Activated B cell treated with CpG ODN at 0.5 μM for 24 hours (primary cell): ENCODE measurements at places on chromosomes 1 and 21.

- H3K4me3 ChIP-seq = peak overlapping the region; percentile 90
- peaks cover 13% of the 10 kb centered on the region for H3K27me3 ChIP-seq
- no peaks in the 10 kb centered on the region for H3K36me3 ChIP-seq
These were observed 4.2 kb downstream of the TFAP2E start for GRCh38 chr1:35577071-35577998.

DNA sequence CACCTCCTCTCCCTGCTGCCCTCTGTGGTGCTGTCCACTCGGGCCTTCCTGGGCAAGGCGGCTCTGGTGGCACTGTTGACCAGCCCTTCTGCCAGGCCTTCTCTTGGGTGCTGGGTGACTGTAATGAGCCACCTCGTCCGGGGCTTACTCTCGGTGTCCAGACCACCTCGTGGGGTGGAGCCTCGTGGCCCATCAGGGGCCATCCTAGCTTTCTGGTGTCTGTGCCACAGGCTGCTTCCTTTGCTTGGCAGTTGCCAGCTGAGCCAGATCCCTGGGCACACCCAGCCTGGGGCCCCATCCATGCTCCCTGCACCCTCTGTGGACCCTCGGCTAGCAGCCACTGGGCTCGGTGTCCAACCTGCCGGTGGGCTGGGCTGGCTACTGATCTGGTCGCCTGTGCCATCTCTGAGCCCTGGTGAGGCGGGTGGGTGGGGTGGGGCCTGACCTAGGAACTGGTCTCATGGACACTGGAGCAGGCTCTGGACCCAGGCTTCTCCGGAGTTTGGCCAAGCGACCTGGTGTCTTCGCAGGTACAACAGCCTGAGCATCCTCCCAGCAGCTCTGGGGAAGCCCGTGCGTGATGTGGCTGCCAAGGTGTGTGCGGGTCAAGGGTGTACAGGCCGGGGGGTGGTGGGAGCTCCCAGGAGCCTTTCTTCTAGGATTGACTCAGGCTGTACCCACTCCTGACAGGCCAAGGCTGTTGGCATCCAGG is 1.4 kb downstream of the PRXL2B start:
- H3K27ac ChIP-seq = no peak overlapping the region
- DNase-seq = no peak
- H3K36me3 ChIP-seq = peaks cover 2% of the 10 kb centered on the region
- peaks cover 32% of the 10 kb centered on the region for H3K4me1 ChIP-seq
- peak overlapping the region; percentile 78 for H3K4me3 ChIP-seq

DNA sequence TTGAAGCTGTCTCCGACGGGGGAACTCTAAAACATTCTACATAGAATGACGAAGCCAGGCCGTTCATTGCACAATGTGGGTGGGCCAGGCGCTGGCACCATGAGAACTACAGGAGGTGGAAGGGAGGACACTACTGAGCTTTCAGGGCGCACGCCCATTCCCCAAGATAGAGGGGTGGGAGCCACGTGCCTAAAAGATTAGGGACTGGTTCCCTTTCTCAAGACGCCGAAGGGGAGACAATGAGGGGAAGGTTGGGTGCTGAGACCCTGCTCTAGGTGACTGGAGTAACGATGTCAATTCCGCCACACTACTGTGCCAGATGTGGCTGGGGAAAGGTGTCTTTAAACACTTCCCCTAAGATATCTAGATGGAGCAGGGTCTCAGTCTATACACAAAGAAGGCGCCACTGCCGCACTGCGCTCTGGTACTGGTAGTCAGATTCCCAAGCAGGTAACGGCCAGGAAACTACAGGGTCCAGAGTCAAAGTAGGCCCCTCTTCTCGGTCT is 782 bp downstream of the CSDE1 start:
- H3K4me1 ChIP-seq = peaks cover 64% of the 10 kb centered on the region
- no peak for DNase-seq
- peaks cover 30% of the 10 kb centered on the region for H3K36me3 ChIP-seq
- H3K4me3 ChIP-seq = peak overlapping the region; percentile 100
- H3K27me3 ChIP-seq = no peaks in the 10 kb centered on the region
- H3K27ac ChIP-seq = peak overlapping the region; percentile 100

DNA sequence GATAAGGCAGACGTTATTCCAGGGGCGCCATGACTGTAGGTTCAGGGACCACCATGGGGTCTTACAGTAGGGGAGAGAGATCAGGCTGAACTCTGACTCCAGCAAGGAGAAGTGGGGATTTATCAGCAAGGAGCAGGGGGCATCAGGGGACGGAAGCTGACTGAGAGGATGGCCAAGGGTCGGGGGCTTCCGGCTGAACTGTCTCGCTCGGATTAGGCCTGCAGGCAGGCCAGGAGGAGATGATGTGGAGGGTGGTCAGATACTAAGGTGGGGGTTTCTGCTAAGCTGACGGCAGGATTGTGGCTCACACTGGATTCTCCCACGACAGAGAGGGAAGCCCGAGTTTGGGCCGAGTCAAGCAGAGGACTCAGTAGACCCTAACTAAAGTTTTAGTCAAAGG is 186.9 kb upstream of the VAMP3 start:
- H3K4me1 ChIP-seq = no peaks in the 10 kb centered on the region
- no peak overlapping the region for H3K27ac ChIP-seq
- H3K4me3 ChIP-seq = no peak overlapping the region
- H3K27me3 ChIP-seq = no peaks in the 10 kb centered on the region
- H3K36me3 ChIP-seq = no peaks in the 10 kb centered on the region

GRCh38 chr1:35247256-35247655 is 21.3 kb upstream of the ZMYM4 start:
- H3K36me3 ChIP-seq = no peaks in the 10 kb centered on the region
- H3K4me1 ChIP-seq = peaks cover 8% of the 10 kb centered on the region

GRCh38 chr1:40539338-40539737 is 7.9 kb downstream of the ZNF684 start:
- H3K4me3 ChIP-seq = no peak overlapping the region
- no peak for DNase-seq
- no peaks in the 10 kb centered on the region for H3K27me3 ChIP-seq
- H3K4me1 ChIP-seq = no peaks in the 10 kb centered on the region
- peaks cover 48% of the 10 kb centered on the region for H3K36me3 ChIP-seq
- no peak overlapping the region for H3K27ac ChIP-seq

DNA sequence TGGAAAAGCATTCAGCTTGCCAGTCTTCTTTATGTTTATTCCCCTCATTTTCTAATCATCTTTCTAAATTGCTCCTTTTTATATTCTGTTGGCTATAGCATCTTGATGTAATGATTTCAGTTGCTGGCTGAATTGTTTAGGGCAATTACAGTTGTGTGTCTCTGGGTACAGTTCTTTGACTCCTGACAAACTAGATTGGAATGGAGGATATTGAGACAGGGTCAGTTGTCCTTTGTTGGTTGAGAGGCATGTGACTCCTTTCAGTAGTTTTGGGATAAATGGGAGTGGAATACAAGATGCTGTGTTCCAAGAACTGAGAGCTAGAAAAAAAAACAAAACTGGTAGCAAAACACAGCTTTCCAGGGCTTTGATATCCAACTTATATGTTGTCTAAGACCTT is 1.5 kb downstream of the CENPF start:
- peak overlapping the region; percentile 96 for H3K4me3 ChIP-seq
- H3K4me1 ChIP-seq = peaks cover 21% of the 10 kb centered on the region
- no peak for DNase-seq
- H3K27me3 ChIP-seq = no peaks in the 10 kb centered on the region
- H3K36me3 ChIP-seq = peaks cover 4% of the 10 kb centered on the region

DNA sequence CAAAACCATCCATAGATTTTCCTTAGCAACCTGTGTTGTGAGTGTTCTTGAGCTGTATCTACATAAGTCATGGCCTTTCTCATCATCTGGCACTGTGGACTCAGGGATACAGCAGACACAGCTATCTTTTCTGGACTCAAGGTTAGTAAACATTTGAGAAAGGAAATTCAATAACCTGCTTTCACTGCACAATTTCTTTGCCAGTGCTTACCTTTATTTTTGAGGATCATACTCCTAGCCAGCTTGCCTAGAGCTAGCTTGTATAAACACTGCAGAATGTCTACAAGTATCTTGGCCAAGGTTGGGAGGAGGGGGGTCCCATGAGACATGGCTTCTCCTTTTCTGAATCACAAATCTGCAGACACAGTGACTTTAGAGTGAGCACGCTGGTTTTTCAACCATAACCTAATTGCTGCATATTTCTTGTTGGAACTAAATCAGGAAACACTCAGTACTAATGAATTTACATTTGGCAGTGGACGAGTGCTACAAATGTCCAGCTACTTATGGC is 27.2 kb downstream of the ADAMTS5 start:
- no peak for DNase-seq
- no peaks in the 10 kb centered on the region for H3K36me3 ChIP-seq
- H3K4me3 ChIP-seq = no peak overlapping the region
- no peaks in the 10 kb centered on the region for H3K27me3 ChIP-seq
- H3K27ac ChIP-seq = no peak overlapping the region
- no peaks in the 10 kb centered on the region for H3K4me1 ChIP-seq

- H3K27me3 ChIP-seq = no peaks in the 10 kb centered on the region
- H3K27ac ChIP-seq = peak overlapping the region; percentile 97
- peaks cover 14% of the 10 kb centered on the region for H3K36me3 ChIP-seq
- peaks cover 26% of the 10 kb centered on the region for H3K4me1 ChIP-seq
- no peak for DNase-seq
These were observed 794 bp upstream of the FAM76A start for GRCh38 chr1:27724961-27725373.

DNA sequence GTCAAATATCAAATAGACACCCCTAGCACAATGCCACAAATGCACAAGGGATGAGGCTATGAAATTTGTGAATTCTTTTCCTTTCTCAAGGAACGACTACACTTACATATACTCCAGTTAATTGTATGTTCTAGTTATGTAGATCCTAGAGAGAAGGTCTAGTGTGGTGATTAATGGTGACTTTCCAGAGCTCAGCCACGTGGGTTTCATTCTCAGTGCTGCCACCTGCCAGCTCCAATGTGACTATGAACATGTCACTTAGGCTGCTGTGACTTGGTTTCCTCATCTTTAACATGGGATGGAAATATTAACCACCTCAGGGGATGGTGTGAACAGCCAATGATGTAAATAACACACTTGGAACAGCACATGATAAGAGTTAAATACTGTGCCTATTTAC is 138.3 kb downstream of the APP start:
- no peaks in the 10 kb centered on the region for H3K4me1 ChIP-seq
- H3K4me3 ChIP-seq = no peak overlapping the region
- DNase-seq = no peak
- peaks cover 20% of the 10 kb centered on the region for H3K36me3 ChIP-seq
- H3K27ac ChIP-seq = no peak overlapping the region

- peaks cover 29% of the 10 kb centered on the region for H3K36me3 ChIP-seq
- H3K27ac ChIP-seq = no peak overlapping the region
- H3K4me1 ChIP-seq = no peaks in the 10 kb centered on the region
- no peak overlapping the region for H3K4me3 ChIP-seq
- no peak for DNase-seq
- H3K27me3 ChIP-seq = no peaks in the 10 kb centered on the region
These were observed 37.8 kb upstream of the VAMP3 start for GRCh38 chr1:7733276-7733675.

- no peak for DNase-seq
- H3K4me3 ChIP-seq = no peak overlapping the region
- no peaks in the 10 kb centered on the region for H3K4me1 ChIP-seq
- no peaks in the 10 kb centered on the region for H3K36me3 ChIP-seq
- H3K27ac ChIP-seq = no peak overlapping the region
These were observed 10.7 kb downstream of the EPHA2 start for GRCh38 chr1:16145030-16145661.

DNA sequence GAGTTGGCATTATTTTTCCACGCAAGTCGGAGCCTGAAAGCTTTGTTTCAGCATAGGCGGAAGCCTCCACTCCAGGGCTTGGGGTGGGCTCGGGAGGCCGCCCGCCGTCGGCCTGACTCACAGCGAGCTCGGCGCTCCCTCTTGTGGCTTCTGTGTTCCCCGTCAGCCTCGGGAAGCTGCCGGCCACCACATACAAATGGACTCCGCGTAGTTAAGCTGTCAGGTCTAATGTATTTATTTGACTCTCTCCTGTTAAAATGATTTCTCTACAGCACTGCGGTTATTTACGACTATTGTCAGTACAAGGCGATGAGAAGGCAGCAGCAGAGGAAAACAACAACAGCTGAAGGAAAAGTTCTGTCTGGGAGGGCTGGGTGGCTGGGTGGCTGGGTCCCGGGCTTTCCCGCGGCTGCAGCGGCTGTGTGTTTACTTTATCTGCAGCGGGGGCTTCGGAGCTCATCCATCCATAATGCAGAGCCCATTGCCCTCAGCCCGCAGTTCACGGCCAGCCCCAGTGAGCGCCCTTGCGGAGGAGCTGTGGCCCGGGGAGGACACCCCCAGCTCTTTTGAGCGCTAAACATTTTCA is 375.7 kb upstream of the CAMK1G start:
- H3K27ac ChIP-seq = no peak overlapping the region
- H3K4me3 ChIP-seq = no peak overlapping the region
- peaks cover 24% of the 10 kb centered on the region for H3K27me3 ChIP-seq
- no peaks in the 10 kb centered on the region for H3K36me3 ChIP-seq
- H3K4me1 ChIP-seq = peaks cover 2% of the 10 kb centered on the region
- DNase-seq = no peak

GRCh38 chr1:220876511-220877376 is 2.5 kb upstream of the HLX start:
- H3K36me3 ChIP-seq = peaks cover 8% of the 10 kb centered on the region
- peaks cover 2% of the 10 kb centered on the region for H3K27me3 ChIP-seq
- peak; percentile 37 for DNase-seq
- peak overlapping the region; percentile 94 for H3K4me3 ChIP-seq
- H3K4me1 ChIP-seq = peaks cover 46% of the 10 kb centered on the region

DNA sequence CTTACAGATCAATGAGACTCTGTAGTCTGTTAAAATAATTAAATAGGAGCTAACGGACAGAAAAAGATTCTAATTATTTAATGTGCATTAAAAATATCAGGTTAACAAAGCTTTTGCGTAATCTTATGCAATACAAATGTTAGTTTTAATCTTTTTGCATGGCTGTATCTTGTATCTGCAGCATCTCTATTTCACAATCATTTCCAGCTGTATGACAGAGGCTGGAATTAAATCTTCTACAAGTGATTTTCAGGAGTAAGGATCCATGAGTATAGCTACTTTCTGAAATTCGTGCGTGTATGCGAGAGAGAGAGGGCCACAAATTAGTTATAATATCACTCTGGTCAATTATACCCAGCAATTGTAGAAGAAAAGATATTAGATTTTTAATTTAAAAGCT is 1446.8 kb downstream of the NCAM2 start:
- no peaks in the 10 kb centered on the region for H3K27me3 ChIP-seq
- no peak overlapping the region for H3K4me3 ChIP-seq
- no peak overlapping the region for H3K27ac ChIP-seq
- DNase-seq = no peak

DNA sequence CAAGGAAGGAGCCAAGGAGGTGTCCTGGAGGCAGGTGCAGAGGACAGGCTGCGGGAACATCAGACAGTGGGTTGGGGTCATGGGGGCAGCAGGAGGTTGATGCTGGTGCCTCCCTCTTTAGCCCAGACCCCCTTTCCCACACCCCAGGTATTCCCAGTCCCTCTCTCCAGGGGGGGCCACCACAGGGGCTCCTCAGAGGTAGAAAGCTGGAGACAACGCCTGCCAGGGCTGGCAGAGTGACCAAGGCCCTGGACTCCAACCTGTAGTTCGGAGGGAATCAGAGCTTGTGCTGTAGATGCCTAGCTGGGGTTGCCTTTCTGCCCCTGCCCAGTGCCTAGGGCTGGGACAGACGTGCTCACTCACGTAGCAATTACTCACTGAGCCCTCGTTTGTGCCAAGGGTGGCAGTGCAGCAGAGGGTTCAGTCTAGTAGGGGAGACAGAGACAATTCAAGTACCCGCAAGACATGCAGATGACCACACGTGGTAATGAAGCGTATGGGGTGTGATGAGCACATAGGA is 148.2 kb downstream of the PTPRU start:
- H3K27me3 ChIP-seq = peaks cover 12% of the 10 kb centered on the region
- DNase-seq = no peak
- no peaks in the 10 kb centered on the region for H3K36me3 ChIP-seq
- H3K4me3 ChIP-seq = no peak overlapping the region
- H3K27ac ChIP-seq = no peak overlapping the region
